Suppressor macrophage (primary cell): ENCODE measurements at places on chromosomes 12 and 14.

- DNase-seq, result no peak
These were observed 10.1 kb downstream of the GSG1 start for GRCh38 chr12:13093191-13093847.

DNA sequence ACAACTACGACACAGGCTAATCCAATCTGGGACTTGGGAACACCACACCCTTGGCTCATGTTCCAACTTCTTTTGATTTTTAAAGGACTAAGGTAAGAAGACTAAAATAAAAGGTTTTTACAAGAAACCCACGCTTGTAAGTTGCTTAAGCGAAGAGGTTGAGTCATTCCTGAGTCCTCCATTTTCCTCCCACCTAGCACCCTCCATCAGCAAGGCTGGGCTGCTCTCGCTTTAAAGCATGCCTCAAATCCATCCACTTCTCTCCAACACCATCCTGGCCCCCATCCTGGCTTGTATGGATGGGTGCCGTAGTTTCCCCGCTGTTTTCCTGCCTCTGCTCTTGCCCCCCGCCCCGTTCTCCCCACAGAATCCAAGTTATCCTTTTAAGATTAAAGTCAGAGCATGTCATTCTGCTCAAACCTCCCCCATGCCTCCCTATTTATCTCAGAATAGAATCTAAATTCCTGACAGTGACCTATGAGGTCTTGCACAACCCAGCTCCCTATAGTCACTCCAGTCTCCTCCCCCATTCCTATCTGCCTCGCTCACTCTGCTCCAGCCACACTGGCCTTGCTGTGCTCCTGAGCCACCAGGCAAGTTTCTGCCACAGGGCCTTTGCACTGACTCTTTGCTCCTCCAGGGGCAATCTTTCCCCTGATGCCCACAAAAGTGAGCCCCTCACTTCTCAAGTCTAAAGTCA, 34.5 kb downstream of the SCARB1 start:
- peak; percentile 37 for DNase-seq

DNA sequence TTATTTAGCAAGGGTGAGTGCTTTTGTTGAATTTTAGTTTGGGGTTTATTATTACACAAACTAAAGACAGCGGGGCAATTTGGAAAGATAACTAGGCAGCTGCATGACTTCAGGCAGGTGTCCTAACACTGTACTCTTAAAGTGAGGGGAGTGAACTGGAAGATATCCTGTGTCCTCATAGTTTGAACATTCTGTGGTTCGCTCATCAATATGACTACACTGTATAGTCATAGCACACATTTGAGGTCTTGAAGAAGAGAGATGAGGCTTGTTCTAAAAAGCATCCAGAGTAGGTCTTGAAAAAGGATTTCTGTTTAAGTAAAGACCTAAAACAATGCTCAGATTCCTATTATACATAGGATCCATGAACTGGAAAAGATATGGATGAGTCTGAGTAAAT, 1.7 kb upstream of the MAP3K9 start:
- DNase-seq, result no peak

DNA sequence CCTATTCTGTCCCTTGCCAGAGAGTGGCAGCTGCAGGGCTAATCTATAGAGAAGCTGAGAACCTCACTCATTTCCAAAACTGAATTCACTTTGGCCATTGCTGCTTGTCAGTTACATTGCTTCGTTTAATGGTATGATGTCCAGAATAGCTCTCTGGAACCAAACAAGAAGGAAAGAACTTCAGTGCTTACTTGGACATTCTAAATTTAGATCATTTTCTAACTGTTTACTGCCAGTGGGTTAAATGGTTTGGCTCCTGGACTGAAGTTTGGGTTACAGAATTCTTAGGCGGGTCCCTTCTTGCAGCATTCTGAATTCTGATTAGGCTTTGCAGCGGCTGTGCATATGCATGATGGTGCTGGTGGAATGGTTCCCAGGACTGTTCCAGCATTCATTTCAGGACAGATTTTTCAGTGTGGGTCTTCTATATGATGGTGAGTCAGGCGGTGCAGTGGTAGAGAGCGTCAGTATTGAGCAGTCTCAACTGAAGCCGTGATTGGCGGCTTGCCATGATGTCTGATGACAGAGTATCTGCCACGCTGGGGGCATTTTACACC, 148.7 kb downstream of the DYRK2 start:
- DNase-seq, result no peak

DNA sequence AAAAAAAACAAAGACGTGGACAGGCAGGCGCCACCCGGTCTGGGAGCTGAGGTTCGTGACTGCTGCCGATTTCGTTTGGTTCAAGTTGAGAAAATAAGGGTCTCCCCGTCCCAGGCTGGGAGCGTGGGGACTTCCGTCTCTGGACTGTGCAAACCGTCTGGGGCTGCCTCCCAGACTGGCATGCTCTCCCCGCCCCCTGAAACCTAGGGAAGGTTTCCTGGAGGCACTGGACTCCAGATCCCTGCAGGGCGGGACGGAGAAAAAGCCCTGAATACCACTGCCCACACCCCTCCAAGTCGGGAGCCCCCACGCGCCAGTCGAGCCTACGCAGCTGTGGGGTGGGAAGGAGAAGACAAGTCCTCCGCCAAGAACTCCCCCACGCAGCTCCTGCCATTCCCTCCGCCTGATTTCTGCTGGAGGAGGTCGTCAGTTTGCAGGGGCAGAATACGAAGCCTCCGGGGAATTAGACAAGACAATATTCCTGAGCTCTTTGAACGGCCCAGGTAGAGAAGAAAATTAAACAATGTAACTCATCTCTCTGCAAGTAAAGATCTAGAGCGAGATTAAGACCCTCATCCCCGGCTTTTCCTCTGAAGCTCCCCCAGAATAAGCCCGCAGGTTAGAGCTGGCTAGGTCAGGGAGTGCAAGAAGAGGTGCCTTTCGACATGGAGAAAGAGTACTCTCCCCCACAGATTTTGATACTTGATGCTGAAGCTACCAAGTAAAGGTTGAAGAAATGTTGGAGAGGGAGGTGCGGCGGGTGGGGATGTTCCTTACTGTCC, 10.4 kb upstream of the HOXC13 start:
- DNase-seq, result no peak

- no peak for DNase-seq
These were observed 20.4 kb downstream of the GPR65 start for GRCh38 chr14:88025313-88025712.

DNA sequence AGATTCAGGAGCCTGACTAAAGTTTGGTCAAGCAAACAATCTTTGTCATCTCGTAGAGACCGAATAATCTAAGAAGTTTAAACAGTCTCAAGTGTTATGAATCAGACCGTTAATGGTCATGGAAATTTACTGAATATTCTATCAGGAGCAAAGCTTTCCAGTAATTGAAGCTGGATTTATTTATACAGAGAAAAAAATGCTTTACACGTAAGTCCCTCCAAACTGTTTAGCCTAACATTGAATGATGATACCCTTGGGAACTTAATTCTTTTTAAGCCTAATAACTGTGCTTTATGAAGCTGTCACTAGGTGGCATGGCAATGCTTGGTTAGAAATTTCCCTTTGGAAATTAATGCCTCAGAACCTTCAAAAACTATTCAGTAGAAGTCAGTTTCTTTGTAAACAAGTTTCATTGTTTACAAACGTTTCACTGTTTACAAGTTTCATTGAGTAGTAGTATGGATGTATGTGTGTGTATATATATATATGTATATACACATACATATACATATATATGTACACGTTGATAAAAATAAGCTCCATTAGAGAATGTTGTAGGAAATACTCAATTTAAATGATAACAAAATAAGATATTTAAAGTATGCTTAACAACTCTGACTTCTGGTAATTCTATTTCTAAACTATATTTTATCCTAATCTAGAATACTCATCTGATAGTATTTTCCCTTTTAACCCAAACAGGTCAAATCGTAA, 32.1 kb downstream of the DEPDC4 start:
- DNase-seq, result peak; percentile 40

DNA sequence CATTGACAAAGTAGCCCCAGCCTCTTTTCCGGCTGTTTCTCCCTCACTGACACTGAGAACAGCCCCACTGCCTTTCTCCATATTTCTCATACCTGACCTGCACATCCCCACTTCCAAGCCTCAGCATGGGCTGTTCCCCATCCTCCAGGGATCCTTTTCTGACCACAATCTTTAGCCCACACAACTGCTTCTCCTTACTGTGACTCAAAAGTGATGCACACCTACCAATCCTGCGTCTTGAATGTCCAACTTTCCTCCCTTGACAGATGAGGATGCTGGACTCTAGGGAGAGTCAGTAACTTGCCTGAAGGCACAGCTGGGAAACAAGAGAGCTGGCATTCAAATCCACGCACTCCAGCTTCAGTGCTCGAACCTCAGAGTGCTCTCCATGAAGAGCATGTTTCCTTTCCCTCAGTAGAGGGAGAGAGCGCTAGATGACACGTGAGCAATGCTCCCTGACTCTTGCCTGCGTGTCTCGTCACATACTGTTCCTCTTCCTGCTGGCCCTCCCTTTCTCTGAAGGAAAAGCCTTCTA, 75.6 kb downstream of the NTF3 start:
- no peak for DNase-seq

- no peak for DNase-seq
These were observed 93.6 kb downstream of the DIP2B start for GRCh38 chr12:50598321-50598862.

GRCh38 chr12:24488091-24488596, 460.8 kb downstream of the BCAT1 start:
- DNase-seq, result no peak

- DNase-seq, result peak; percentile 32
These were observed 14.5 kb upstream of the TESPA1 start for GRCh38 chr12:54998958-54999510.

- no peak for DNase-seq
These were observed 247.6 kb downstream of the RPAP3 start for GRCh38 chr12:47458279-47458678.

GRCh38 chr12:107655281-107656065, 30.1 kb upstream of the PWP1 start:
- DNase-seq, result no peak

DNA sequence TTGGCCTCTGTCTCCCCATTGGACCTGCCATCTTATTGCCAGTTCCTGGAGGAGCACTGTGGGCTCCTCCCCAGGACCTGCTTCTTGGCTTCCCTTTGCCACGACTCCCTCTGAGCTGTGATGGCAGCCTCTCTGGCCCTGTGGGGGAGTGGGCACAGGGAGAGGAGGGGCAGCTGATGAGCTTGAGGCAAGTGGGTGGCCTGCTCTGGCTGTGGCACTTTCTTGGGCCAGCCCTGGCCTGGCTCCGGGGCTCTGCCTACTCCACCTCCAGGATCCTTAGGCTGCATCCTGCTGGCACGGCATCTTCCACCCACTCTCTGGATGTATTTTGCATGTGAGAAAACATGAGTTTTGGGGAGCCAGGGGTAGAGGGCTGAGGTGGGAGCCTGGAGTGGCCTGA, 32.6 kb upstream of the MUCL1 start:
- no peak for DNase-seq

DNA sequence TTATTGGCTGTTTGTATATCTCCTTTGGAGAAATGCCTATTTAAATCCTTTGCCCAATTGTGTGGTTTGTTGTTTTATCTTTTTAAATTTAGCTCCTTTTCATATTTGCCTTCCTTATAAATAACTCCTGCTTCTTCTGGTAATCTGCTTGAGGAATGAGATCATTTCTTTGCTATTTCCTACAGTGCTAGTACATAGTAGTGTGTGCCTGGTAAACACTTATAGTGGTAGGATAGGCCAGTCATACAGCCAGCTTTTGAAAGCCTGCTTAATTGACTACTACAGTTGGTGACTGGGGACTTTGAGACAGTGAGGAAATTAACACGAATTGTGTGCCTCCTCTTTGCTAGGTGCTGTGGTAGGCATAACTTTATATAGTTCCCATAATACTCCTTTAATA, 68.7 kb downstream of the BORCS5 start:
- no peak for DNase-seq

DNA sequence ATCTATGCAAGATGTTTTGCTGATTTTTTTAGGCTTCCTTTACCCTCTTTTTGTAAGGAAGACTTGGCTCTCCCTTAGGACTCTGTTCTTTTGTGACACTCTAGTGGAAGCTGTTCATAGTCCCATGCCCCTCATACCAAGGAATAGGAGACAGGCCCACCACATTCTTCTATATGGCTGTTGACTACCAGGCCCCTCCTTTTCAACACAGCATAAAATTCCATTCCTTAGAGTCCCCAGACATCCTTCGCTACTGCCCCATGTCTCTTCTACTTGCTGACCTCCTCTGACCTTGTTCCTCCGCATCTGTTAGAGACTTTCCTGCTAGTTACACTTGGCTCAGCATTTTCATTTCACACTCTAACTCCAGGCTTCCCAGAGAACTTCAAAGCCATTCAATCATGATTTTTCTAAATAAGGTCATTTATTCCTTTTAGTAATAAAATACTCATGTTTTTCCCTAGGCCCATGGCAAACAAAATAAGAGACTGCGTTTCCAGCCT, 9.7 kb downstream of the PIK3C2G start:
- no peak for DNase-seq
